ENCODE measurements at places on chromosomes 11 and 22.

- DNase-seq: no peak
Measured at GRCh38 chr11:11426226-11426952, 73.3 kb upstream of the CSNK2A3 start.

GRCh38 chr22:36817525-36817848 lies 652 bp upstream of the PVALB start:
- no peak for DNase-seq

- no peak for DNase-seq
Measured at GRCh38 chr22:42353883-42354727, 78.1 kb downstream of the NFAM1 start.

DNA sequence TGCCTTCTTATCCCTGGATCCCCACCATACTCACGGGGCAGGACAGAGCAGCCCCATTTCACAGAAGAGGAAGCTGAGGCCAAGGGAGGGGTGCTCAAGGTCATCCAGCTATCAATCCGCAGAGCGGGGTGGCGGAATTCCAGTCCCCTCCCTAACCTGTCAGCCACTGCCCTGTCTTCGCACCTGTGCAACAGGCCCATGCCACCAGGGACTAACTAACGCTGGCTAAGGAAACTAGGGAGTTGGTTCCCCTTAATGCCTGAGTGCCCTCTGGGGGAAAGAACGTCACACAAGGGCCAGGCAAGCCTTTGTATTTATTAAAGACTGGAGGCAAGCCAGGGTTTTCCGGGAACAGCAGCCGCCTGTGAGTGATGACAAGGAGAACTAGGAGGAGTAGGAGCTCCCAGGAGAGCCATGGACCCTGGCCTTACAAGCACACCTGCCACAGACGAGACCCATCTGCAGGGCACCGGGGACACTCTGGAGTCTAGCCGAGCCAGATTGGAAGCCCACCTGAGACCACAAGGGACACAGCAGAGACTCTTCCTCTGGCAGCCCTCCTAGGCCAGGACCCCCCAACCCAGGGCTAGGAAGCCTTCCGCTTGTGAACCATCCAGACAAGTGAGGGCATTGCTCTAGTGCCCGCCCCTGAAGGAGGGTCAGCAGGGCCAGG lies 64.4 kb downstream of the MYH9 start:
- DNase-seq: no peak

- DNase-seq: peak; percentile 43
Measured at GRCh38 chr22:41799486-41800347, 762 bp upstream of the CCDC134 start.

DNA sequence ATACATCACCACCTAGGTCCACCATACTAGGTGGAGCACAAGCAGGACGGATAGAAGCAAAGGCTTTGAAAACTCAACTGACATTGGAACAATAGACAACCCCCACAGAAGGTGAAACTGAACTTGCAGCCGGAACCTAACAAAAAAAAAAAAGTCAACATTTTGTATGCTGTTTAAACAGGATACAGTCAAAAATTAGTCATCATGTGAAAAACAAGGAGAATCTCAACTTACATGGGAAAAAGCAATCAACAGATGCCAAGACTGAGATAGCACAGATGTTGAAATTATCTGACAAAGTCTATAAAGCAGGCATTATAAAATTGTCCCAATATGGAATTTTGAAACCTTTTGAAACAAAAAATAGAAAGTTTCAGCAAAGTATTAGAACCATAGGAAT lies 123.8 kb downstream of the RAB38 start:
- DNase-seq: no peak

All from erythroblast (primary cell).